ENCODE measurements at places on chromosomes 13 and 19.

- DNase-seq: peak; percentile 91
Measured at GRCh38 chr19:2273356-2274184, 8.4 kb downstream of the PEAK3 start.

DNA sequence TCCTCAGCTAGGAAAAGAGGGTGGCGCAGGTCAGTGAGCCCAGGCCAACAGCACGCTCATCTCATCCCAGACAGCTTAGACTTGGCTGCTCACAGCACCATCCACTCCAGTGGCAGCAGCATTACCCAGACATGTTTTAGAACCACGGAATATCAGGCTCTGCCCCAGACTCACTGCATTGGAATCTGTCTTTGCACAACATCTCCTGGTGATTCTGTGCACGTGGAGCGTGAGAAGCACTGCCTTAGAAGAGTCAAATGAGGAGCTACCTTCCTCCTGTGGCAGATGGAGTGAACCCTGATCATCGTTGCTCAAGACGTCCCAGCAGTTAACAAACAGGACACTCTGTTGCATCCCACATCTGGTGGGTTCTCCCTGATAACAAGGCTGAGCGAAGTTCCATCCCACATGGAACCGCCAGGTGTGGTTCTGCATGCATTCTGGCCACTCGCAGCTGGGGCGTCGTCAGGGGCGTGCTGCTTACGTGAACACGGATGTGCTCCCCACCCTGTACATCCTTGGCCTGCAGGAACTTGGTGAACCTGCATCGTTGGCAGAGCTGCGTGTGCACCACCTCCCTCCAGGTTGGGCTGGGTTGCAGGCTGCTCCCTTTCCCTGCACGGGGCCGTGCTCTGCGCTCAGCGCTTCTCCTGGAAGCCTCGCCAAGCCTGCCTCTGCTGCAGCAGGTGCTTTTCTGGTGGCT is 25.2 kb upstream of the ATP11A start:
- DNase-seq: no peak

DNA sequence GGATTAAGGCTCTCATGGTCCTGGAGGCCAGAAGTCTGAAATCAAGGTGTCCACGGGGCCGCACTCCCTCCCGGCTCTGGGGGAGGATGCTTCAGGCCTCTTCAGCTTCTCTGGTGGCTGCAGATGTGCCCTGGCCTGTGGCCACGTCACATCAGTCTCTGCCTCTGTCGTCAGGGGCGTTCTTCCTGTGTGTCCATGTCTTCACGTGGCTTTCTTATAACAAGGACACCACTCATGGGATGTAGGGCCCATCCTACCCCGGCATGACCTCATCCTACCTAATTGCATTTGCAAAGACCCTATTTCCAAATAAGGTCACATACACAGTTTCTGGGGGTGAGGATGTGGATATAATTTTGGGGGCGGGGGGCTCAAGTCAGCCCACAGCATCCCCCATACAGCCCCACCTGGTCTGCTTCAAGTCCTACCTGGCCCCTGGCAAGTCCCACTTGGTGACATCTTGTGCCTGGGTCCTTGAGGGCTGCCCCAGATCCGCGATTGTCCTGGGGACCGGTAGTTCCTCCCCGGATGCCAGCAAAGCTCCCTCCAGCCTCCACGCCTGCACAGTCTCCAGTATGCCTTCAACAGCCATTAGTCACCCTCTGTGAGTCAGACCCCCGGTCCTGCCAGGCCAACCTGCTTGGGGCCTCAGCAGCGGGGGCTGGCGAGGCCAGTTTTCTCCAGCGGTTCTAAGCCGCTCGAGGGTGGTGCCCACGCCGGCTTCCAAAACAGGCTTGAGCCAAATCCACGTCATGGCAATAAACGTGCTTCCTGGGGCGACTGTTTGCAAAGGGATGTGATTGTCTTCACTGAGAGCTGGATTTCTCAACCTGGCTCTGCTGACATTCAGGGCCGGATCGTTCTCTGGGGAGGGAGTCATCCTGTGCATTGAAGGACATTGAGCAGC is 32.2 kb downstream of the MYO9B start:
- peak; percentile 11 for DNase-seq

- DNase-seq: no peak
Measured at GRCh38 chr13:46113596-46113995, 8.8 kb upstream of the CPB2 start.

DNA sequence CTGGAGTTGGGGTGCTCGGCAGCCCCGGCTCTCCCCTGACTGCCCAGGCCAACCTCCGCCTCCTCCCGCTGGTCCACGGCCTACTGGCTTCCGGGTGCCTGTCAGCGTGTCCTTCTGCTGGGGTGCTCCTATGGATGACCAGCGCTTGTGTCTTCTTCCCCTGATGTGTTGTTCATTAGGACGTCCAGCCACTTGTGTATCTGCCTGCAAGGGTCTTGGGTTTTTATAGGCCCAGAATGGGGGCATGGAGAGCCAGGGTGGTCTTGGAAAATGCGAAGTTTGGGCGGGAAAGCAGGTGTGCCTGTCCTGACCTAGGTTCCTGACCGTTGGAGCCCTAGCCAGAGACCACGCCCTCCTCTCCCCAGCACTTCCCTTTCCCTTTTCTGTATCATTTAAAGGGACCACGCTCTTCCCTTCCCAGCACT is 139.8 kb downstream of the SLITRK5 start:
- no peak for DNase-seq

DNA sequence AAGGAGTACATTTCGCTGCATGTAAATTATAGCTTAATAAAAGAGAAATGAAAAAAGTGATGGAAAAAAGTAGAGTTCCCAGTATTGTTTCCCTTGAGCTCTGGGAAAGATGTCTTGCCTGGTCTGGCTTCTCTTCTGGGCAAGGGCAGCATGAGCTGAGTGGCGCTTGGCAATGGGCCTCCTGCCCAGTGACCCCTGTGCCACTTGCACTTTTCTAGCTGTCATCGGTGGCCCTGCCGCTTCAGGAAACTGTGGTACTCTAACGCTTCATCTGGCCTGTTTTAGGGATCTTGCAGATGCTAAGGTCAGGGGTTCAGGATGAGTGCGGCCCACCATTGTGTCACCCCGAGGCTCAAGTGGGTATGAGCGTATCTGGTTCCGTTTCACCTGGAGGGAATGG is 161.4 kb downstream of the MTUS2 start:
- no peak for DNase-seq

GRCh38 chr19:797528-798414 is 519 bp downstream of the PTBP1 start:
- peak; percentile 96 for DNase-seq

DNA sequence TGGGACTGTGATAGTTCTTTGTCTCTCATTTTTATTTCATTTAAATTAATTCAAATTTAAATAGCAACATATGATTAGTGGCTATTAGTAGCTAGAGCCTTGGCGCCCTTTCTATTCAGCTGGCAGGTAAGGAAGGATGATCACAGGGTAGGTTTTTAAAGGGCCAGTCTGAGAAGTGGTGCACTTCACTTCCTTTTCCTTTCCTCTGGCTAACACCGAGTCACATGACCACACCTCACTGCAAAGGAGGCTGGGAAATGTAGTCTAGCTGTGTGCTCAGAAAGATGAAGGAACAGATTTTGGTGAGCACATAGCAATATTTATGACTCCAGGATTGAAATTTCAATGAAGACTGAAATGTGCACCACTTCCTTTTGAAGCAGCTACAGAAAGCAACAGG is 128.7 kb downstream of the TSHZ3 start:
- DNase-seq: no peak

- no peak for DNase-seq
Measured at GRCh38 chr19:6030214-6030507, 52.2 kb upstream of the RANBP3 start.

- DNase-seq: no peak
Measured at GRCh38 chr13:42022796-42023493, 25.5 kb upstream of the DGKH start.

- DNase-seq: no peak
Measured at GRCh38 chr13:67343777-67344176, 113.6 kb upstream of the PCDH9 start.

GRCh38 chr13:40026741-40027140 is 371.3 kb downstream of the COG6 start:
- DNase-seq: no peak

GRCh38 chr19:35332817-35333216 is 3.8 kb downstream of the CD22 start:
- no peak for DNase-seq

DNA sequence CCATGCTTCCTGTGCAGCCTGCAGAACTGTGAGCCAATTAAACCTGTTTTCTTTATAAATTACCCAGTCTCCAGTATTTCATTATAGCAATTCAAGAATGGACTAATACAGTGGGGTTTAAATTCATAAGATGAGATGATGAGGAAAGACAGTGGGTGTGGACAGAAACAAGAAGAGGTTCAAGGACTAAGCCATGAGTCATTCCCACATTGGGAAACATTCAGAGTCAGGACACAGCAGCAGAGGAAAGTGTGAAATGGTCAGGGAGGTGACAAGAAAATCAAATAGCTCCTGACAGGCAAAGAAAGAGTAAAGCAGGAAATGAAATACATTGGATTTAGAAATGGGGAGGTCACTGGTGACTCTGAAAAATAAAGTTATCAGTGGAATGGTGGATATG is 9.1 kb downstream of the ZNF841 start:
- DNase-seq: no peak

- no peak for DNase-seq
Measured at GRCh38 chr13:98089246-98089645, 53.6 kb upstream of the FARP1 start.

DNA sequence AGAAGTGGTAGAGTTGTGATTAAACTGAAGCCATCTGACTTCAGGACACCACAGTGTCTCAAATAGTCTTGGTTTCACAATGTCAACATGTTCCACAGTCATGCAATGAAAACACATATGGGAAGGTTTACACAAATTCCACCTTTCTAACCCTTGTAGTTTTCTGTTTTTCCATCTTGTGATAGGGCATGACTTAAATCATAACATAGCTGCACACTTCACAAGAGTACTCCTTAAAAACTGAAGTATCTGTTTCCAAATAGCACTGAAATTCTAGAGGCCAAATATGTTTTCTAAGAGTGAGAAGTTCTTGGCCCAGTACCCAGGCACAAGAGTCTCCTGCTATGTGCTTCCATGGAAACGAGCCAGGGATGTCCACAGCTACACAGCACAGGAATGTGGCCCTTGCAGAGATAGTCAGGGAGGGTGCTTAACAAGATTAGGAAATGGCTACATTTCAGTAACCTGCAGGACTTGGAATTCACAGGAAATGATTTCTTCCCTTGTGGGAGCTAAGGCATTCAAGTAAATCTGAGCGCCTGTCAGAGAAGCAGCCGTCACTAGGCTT is 269.1 kb downstream of the NDFIP2 start:
- peak; percentile 74 for DNase-seq

DNA sequence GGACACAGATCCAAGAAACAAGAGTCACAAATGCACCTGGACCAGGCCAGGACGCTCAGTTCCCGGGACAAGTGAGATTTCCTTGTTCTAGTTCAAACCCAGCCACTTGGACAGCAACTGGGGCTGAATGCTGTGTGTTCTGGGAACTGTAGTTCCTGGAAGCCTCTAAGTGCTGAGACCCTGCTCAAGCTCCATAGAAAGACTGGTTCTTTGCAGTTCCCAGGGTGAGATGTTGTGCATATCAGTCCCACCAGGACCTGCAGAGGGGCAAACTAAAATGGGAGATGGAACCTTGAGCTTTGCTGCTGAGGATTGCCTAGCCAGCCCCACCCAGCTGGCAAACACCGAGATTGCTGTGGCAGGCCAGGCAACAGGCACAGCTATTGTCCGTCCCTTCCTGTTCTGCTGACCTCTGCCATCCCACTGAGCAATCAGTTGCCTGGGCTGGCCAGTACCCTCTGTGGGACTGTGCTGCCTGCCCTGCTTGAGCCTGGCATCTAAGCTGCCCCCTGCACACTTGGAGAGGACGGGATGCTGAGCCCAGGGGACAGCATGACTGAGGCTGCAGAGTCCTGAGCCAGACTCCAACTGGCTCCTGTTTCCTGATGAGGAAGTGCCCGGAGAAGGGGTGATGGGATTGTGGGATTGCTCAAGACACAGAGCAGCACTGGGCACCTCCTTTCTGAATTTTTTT is 1.4 kb upstream of the GIPC1 start:
- no peak for DNase-seq

DNA sequence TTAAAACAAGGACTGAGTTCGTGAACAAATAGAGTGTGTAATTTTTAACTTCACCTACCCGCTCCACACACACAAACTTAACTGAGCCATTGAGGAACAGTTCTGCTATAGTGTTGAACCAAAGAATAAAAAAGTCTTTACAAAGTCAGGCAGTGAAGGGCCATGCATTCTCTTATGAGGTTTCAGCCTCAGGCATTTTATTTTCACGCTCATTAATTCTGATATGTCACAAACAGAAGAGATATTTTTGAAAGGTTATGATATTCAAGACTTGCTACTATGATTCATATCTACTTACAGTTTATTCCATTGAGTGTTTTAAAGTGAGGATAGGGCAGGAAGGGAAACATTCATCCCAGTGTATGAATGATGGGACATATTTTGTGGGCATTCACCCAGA is 282.2 kb downstream of the SLITRK5 start:
- DNase-seq: peak; percentile 54

DNA sequence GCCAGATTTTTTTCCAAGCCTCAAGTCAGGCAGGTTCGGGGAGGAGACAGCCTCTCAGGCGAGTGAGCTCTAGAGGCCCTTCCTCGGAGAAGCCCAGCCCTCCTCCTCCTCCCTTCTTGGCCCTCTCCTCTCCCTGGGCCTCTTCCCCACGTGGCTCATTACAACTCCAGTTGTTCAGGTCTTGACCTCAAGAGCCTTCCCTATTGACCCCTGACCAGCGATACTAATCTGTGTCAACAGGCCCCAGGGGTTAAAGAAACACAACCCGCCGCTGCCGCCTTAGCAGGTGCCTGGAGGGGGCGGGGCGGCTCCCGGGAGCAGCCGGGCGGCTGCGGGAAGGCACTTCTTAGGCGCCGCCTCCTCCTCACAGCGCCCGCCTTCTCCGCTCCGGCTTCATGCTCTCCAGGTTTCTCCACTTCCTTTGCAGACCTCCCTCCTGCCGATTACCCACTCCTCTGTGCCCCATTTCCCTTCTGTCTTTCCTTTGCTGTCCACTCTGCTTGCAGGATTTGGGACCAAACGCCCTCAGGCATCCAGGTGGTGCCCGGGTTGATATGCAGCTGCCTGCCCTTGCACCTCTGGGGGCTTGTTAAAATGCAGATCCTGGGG is 51.0 kb downstream of the LYL1 start:
- peak; percentile 91 for DNase-seq

- DNase-seq: peak; percentile 95
Measured at GRCh38 chr19:1324806-1325567, 39.3 kb downstream of the EFNA2 start.

DNA sequence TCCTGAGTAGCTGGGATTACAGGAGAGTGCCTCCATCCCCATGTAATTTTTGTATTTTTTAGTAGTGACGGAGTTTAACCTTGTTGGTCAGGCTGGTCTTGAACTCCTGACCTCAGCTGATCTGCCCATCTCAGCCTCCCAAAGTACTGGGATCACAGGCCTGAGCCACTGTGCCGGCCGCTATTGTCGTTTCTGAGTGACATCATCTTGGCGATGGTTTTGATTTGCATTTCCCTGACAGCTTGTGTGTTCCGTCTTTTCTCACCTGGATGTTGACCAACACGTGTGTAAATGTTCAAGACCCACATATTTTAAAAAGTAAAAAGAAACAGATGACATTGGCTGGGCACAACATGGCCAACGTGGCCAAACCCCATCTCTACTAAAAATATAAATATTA is 12.8 kb upstream of the MKNK2 start:
- no peak for DNase-seq

- no peak for DNase-seq
Measured at GRCh38 chr19:31483226-31483857, 134.1 kb upstream of the TSHZ3 start.

GRCh38 chr13:26983543-26984320 is 187.9 kb downstream of the USP12 start:
- DNase-seq: no peak

- DNase-seq: no peak
Measured at GRCh38 chr13:42865768-42866102, 84.4 kb downstream of the FAM216B start.

- DNase-seq: no peak
Measured at GRCh38 chr13:39777527-39778061, 122.1 kb downstream of the COG6 start.
